ENCODE measurements at places on chromosomes 2 and 18.

- DNase-seq, result no peak
These were observed 162.8 kb downstream of the LDLRAD4 start for GRCh38 chr18:13381331-13381730.

DNA sequence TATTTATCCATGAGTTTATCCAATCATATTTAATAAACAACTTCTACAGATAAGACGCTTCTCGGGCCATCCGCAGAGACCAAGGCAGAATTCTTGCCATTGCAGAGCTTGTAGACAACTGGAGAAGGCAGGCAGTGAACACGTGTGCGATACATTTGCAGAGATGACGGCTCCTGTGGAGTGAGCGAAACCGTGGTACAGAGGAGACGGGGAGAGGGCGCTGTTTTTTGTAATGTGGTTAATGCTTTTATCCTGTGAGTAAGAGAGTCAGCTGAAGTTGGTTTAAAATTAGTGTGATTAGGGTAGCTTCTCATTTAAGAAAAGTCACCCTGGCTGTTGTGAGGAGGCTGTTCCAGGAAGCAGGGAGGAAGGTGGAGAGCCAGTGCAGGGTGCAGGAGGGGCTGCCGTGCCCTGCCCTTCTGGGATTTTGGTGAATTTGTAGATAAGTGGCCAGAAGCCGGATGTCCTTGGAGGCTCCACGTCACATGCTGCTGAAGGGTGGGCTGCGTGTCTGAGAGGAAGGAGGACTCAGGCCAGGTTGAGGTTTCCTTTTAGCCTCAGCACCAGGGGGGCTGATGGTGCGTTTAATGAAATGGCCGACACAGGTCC lies 151.4 kb downstream of the SNTG2 start:
- no peak for DNase-seq

DNA sequence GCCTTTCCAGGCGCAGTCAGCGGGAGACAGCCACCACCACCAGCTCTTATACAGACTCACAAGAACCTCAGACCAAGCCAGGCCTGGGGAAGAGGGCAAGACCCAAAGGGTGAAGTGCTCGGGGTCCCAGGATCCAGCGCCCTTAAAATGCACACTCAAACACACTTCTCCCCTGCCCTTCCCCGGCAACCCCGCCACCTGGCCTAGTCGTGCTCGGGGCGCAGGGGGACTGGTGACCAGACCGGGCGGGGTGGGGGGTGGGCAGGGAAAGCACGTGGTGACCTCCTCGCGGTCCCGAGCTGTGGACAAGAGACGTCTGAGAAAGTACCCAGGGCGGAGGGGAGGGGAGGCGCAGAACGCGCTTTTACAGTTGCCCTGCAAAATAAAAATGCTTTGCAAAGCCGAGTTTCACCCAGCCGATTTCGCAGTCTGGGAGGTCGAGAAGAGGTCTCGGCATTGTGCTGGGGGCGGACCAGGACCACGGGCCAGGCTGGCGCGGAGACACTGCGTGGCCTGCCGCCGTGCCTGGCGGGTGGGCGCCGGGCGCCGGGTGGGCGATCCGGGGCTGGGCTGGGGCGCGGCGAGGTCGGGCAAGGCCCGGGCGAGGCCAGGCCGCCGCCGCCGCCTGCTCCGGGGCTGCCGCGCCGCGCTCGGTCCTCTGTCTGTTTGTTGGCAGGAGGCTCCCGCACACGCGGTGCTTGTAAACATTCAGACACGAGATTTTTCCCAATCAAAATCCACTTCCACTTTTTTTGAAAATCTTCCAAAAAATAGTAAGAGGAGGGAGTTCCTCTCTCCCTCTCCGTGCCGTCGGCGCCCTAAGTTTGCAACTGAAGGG lies 2.0 kb downstream of the BCL11A start:
- DNase-seq, result peak; percentile 56

- DNase-seq, result no peak
These were observed 309.7 kb downstream of the GALR1 start for GRCh38 chr18:77559274-77559910.

- DNase-seq, result peak; percentile 87
These were observed 19.2 kb downstream of the POU3F3 start for GRCh38 chr2:104872866-104873688.

DNA sequence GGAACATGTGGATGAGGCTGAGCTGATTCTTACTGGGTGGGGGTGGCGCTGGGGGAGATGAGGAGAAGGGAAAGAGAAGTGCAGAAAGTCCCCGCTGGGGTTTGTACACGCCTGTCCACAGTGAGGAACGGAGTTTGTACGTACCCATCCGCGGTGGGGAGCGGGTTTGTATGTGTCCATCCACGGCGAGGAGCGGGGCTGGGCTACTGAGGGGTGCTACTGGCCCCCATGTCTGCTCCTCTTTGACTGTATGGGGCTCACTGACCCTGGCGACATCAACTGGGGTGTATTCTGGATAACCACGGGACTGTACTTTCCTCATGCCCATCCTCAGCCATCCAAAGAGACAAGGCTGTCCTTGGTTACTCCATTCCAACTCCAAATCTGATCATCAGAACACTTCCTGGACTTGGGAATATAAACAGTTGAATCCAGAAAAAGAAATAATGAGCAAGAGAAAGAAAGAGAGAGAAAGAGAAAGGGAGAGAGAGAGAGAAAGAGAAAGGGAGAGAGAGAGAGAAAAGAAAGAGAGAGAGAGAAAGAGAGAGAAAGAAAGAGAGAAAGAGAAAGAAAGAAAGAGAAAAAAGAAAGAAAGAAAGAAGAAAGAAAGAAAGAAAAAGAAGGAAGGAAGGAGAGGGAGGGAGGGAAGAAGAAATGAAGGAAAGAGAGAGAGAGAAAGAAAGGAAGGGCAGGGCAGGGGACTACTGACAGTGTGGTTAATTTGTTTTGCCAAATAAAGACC lies 21.0 kb downstream of the MAL start:
- DNase-seq, result no peak

- DNase-seq, result no peak
These were observed 760.0 kb downstream of the EPHA4 start for GRCh38 chr2:220811952-220812570.

GRCh38 chr2:217331523-217332416 lies 471.9 kb upstream of the TNP1 start:
- peak; percentile 76 for DNase-seq

DNA sequence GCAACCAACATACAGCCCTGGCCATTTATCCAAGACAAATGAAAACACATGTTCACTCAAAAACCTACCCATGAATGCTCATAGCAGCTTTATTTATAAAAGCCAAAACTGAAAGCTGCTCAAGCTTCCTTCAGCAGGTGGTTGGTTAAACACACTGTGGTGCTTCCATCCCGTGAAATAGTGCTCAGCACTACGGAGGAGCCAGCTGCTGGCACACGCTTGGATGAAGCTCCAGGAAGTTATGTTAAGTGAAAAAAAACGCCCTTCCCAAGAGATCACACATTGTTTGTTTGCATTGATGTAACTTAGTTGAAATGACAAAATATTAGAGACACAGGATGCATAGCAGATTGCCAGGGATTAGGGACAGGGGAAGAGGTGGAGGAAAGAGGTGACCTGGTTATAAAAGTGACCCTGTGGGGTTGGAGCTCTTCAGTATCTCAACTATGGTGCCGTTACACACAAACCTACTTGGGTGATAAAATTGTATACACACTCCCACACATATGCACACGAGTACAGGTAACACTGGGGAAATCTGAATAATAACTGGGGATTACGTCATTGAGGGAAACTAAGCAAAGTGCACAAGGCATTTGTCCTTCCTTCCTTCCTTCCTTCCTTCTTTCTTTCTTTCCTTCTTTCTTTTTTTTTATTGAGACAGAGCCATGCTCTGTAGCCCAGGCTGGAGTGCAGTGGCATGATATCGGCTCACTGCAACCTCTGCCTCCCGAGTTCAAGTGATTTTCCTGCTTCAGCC lies 6.2 kb upstream of the ALPG start:
- no peak for DNase-seq

- DNase-seq, result no peak
These were observed 16.9 kb upstream of the KCNJ13 start for GRCh38 chr2:232793271-232793670.

GRCh38 chr18:3265564-3266033 lies 3.7 kb downstream of the MYL12B start:
- DNase-seq, result peak; percentile 38

GRCh38 chr2:206824087-206824618 lies 58.7 kb downstream of the FASTKD2 start:
- no peak for DNase-seq

GRCh38 chr2:130388221-130388907 lies 32.5 kb downstream of the PTPN18 start:
- DNase-seq, result no peak

GRCh38 chr2:159096901-159097300 lies 128.5 kb downstream of the TANC1 start:
- no peak for DNase-seq

GRCh38 chr2:152493417-152493816 lies 158.4 kb downstream of the FMNL2 start:
- no peak for DNase-seq

DNA sequence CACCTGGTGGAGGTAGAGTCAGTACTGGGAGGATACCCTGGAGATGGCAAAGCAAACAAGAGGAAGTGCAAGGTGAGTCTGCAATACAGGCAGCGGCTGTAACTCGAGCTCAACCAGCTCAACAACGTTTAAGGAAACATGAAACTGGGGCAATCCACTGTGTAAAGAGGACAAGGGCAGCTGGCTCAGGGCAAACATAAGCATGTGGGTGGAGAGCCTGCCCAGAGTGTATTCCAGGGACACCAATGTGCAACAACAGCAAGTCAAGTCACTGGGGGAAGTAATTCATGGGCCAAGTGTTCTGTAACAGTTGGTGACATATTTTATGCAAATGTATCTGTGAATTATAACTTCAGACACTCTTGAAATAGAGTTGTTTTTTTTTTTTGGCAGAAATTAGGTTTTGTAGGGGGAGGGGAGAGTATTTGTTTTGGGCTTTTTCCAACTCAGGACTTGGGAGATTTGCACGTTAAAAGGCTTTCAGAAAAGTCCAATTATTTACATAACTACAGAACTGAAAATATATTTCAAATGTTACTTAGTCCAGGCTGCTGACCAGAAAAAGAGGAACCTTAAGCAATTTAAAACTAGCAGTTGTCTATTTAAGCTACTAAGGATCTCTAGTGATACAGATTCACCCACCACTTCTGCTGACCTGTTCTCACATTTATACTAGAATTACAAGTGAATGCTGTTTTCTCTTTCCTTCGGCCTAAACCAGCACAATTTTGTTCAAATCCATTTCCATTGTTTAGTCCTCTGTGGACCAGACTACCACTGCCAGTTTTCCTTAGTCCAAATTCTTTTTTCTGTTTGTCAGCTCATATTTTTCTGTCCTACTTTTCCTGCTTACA lies 18.6 kb downstream of the NRXN1 start:
- DNase-seq, result no peak

DNA sequence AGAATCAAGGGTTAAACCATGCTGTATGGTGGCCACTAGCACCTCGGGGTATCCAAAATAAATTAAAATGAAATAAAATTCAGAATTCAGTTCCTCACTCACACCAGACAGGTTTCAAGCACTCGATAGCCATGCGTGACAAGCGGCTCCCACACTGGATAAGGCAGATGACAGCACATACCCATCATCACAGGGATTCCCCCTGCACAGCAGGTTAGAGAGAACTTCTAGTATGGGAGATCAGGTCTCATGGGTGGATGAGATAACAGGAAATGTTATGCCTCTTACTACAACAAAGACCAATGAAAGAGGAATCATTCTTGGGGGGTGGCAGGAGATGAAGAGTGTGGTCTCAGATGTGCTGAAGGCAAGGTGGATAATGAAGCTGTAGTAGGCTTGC lies 121.9 kb upstream of the ACAA2 start:
- no peak for DNase-seq

- no peak for DNase-seq
These were observed 3.5 kb upstream of the ASXL2 start for GRCh38 chr2:25881764-25882163.

All from GM03348 (cell line).